ENCODE measurements at places on chromosomes 2 and 18.
A peak's percentile ranks its signal among the peaks of the same experiment; 100 is the strongest.

DNA sequence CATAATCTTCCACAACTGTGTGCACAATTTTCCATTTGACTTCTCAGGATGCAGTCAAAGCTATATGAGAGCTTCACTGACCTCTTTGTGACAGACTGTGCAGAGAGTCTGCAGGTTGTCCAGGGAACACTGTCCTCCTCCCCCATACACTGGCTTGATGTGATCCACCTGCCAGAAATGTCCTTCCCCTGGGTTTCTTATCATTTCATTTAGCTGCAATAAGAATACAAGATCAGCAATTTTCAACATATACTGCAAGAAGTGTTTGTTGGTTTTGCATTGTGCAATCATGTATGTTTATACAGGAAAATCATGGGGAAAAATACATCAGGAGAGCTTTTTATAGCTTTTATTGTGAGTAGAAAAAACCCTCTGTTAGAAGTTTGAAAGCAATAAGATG lies 150.7 kb downstream of the RAB3GAP1 start:
- DNase-seq: no peak

- DNase-seq: no peak
These were observed 21.9 kb downstream of the SERTAD2 start for GRCh38 chr2:64631771-64632170.

DNA sequence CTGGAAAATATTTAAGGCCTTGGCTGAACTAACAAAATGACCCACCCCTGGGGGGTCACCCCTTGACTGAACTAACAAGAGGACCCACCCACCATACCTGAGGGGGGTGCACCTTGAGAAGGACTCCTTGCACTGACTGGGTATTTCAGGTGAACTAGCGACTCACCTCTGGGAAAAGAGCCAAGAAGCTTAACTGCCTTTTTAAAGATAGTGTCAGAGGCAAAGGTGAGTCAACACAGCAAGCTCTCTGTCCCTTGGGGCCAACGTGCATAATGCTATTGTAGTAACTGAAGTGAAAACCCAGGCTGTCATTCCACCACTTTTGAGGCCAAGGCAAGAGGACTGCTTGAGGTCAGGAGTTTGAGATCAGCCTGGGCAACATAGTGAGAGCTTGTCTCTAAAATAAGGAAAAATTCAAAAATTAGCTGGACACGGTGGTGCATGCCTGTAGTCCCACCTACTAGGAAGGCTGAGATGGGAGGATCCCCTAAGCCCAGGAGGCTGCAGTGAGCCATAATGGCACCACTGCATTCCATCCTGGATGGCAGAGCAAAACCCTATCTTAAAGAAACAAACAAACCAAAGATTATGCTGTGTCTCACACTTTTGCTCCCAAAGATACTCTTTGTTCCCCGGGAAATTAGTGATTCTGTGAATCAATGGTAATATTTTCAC lies 36.4 kb upstream of the ZCCHC2 start:
- DNase-seq: no peak

DNA sequence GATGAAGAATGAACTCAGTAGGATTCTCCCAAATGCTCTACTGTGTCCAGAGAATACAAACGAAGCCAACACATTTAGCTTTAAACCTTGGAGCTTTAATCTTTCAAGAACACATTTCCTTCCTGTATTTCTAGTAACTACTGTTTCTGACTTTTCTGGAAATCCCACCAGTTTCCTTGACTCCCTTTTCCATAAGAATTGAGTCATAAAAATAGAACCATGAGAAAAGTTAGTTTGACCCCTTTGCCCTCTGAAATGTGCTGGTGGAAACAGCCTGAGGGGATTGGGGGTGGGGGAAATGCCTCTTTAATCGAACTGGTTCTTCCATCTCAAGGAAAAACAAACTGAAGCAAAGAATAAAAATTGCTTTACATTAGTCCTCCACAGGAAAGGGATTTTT lies 123.9 kb downstream of the TMEM17 start:
- no peak for DNase-seq

GRCh38 chr18:5510135-5510846 lies 33.5 kb downstream of the EPB41L3 start:
- no peak for DNase-seq

GRCh38 chr2:106996171-106996769 lies 110.3 kb upstream of the ST6GAL2 start:
- no peak for DNase-seq

DNA sequence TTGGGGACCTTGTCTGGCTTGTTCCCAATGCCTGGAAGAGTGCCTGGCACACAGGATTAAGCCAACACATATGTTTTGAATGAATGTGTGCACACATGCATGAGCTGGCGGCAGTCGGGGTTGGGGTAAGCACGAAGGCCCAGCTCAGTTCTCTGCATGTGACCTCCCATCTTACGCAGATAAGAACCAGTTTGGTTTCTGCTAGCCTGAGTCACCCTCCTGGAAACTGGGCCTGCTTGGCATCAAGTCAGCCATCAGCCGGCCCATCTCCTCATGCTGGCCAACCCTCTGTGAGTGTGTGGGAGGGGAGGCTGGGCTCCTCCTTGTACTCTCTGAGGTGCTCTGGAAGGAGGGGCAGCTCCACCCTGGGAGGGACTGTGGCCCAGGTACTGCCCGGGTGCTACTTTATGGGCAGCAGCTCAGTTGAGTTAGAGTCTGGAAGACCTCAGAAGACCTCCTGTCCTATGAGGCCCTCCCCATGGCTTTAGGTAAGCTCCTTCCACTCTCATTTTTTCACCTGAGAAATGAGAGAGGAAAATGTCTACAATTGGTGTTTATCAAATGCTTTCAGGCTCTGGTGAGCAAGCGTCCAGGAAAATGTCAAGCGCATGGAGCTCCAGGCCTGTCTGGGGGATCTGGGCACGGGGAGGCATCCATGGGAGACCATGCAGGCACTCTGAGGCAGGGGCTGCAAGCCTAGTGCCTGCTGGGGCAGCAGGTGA lies 9.7 kb upstream of the IL1RN start:
- DNase-seq: no peak

DNA sequence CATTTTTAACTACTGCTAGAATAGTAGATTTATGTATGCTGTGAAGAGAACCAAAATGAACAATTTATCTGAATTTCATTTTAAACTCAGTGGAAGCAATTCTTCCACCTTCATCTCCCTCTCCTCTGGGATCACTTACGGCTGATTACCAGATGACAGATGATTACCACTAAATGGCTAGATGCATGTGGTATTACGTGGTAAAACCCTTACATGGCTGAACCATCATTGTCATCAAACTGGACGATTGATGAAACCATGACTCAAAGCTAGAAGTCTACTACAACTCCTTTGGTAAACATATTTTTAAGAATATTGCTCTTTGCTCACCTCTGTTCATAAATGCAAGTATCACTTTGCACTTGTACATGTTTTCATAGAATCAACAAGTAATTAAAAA lies 48.5 kb upstream of the DOCK10 start:
- no peak for DNase-seq

GRCh38 chr2:30781961-30782533 lies 25.2 kb downstream of the CAPN13 start:
- peak; percentile 42 for DNase-seq

- DNase-seq: no peak
These were observed 188.8 kb downstream of the TSN start for GRCh38 chr2:121944072-121944831.

GRCh38 chr18:11688972-11689668 lies at the start of gene GNAL:
TSS of gene GNAL (plus strand) at chr18:11689264. CDS start at chr18:11689564, 300 bp downstream.
- peak; percentile 86 for DNase-seq

DNA sequence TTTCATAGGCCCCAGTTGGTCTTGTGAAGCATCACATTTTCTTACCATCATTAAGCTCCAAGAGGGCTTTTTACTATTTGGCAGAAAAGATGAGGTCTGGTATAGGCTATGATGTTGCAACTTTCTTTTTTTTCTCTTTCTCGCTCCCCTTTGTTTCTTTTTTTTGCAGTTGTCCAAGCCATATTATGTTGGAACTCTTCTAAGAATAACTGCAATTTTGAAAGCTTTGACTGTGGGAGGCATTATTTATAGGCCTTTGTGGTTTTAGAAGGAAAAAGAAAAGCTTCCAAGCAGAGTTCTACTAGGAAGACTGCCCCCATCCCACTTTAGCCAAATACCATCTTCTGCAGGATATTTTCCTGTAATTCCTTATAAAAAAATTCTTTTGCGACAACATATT lies 571.6 kb downstream of the ARHGAP15 start:
- DNase-seq: no peak

DNA sequence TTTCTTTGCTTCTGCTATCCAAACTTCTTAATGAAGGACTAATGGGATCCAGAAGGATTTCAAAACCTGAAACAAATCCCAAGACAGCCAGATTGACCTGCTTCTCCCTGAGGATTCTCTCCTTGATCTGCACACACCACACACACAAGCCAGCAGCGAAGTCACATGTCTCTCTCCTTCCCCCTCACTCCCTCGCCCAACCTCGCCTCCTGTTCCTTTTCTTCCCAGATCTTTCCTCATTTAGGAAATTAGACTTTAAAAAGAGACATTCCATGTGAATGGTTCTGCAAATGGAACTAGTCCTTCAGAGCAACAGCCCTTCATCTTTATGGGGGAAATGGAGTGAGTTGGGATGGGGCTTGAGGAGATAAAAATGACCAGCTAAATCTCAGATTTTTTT lies 639.1 kb upstream of the SETBP1 start:
- no peak for DNase-seq

DNA sequence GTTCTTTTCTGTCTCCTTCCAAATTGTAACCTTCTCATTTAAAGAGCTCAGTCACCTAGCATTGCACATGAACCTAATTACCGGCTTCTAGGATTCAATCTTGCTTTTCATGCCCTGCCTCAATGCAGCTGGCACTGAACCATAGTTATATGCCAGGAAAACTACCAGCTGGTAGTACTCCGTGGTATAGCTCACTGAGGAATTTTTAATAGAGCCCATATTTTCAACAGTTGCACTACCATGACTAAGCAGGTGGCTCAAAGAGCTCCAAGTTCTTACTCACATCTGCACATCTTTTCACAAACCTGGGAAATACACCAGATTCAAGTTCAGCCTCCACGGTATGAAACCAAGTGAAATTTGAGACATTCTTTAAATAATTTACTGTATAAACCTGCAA lies 363.5 kb downstream of the GRB14 start:
- DNase-seq: no peak

DNA sequence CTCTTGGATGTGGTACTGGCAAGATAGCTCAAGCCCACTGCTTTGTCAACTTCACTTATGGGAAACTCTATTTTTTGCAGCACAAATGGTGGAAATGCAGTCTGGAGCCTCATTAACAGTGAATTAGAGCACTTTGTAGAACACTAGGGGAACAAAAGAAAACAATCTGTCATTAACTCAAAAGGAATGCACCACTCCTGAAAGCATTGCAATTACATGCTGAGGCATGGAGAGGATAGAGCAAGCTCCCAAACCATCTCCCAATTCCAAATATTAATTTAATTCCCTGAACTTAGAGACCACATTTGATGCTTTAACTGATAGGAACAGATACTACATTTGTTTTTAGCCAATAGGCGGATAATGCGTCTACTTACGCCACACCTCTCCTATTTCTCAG lies 32.8 kb upstream of the TANC1 start:
- DNase-seq: no peak

DNA sequence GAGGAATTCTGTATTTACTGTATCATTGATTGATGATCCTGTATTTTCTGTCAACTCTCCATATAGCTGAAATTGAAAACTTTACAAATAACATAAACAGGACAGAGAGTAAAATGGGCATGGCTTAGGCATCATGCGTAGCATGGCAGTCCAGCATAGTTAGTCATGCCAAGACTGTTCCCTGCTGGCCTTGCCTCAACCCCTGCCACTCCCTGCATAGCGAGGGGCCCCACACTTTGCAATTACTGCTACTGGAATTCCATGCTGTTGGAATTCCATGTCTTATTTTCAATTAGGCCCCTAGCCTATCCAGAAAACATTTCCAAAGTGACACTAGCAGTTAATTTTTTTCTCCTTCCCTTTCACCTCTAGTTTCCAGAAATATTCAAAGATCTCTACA lies 15.1 kb upstream of the SOX11 start:
- no peak for DNase-seq

DNA sequence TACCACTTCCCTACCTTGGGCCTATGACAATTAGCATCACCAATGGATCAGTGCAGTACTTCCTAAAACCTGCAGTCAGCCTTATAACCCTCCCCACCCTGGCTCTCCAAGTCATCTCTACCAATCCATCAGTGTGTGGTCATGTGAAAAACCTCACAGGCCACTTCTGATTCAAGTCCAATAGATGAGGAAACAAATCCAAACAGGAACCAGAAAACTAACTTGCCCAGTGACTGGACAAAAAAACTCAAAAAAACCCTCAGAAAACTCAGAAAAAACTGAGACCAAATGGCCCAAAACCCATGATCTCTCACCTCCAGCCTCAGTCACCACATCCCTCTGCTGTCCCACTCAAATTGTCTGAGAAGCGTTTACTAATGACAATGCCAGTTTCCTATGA lies 43.3 kb downstream of the TGFA start:
- no peak for DNase-seq

GRCh38 chr2:136384531-136385303 lies 266.8 kb upstream of the CXCR4 start:
- no peak for DNase-seq
